ENCODE measurements at places on chromosomes 5 and 9.

DNA sequence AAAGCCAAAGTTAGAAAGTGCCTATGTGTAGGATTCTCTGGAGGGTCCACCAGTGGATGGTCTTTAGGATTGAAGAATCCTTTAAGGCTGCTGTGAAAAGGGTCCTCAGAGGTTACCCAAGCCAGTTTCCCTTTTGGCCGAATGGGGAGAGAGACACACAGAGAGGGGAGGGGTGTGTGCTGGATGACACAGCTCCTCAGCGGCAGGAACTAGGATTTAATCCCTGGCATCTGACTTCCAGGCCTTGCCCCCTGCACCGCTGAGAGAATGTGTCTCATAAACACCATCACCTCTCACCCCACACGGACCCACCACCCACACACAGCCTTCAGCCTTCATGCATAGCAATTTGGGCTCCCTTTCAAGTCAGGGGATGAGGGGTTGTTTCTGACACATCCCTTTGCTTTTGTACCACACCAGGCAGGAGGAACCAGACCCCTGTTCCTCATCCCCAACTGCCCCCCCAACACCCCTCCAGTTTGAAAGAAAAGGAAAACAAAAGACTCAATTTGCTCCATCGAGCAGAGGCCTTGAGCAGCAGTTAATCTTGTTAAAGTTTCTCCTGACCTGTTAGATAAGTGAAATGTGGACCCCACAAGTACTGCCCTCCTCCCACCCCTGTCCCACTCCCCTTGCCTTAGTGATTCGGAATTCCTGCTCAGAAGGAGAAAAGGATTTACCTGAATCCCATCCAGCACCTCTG, 4.0 kb downstream of the PAPPA start:
- no peak for DNase-seq

DNA sequence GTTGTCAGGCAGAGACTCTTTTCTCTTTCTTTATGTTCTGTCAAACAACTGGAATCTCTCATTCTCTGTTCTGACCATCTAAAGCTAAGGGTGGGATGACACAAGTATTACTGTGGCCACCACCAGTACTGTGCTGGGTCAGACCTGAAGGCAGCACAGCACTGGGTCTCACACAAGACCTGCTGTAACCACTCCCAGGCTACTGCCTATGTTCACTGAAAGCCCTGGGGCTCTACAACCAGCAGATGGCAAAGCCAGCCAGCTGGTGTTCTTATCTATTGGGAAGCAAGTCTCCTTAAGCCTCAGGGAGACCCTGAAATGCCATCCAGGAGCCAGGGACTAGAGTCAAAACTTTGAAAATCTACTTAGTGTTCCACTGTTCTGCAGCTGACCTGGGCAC, 189.5 kb downstream of the SLCO4C1 start:
- DNase-seq: no peak

DNA sequence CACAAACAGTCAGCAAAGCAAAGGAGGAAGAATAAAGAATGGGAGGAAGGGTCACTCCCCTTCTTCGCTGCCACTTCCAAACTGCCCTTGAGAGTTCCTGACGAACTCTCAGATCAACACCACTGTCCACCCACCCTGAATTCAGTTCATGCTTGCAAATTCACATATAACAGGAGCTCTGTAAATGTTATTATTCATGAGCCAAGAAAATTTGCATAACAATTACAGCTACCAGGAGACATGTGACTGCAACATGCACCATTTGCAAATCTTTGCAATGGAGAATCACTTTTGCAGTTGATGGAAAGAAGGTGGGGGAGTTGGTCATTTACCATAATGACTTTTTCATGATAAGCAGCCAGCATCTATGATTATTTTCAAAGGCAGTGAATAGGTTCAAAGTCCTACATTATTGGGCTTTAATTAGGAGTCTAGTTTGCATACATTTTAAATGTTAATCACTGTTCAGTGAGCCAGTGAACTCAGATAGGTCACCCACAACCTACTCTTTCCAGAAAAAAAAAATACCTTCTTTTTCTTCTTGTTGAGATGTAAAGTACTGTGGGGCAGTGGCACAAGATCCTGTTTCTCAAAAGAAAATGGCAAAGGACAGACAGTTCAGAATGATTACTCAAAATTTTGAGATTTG, 149.7 kb downstream of the CAAP1 start:
- DNase-seq: no peak

DNA sequence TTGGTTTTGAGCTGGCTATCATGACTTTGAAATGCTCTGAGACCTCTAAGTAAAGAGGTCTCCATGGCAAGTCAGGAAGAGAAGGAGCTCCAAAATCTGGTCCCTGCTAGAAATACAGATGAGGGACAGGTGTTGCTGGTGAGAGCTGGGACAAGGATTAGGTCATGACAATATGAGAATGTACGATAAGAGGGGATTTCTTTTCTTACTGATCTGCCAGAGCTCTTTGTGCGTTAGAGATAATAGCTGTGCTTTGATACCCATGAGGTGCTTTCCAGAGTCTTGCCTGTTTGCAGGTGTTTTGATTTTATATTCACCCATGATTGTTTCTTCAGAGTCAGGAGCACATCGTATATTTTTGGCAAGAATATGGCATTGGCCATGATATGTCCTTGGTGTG, 56.5 kb downstream of the ANKRD33B start:
- DNase-seq: no peak

DNA sequence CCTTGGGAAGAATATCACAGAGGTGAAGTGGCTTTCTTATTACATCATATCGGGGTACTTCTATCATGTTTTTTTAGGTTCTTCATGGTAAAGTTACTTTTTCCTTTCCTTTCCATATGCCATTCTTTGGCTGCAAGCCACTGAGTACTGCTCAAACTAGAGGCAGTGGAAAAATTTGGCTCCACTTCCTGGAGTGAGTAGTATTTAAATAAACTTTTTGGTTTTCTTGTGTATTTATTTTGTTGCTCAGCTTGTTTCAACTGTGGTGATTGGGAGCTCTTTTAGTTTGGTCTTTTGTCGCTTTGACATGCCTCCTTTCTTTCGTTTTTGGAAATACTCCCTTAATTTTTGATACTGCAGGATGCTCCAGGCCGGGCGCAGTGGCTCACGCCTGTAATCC, 69.8 kb downstream of the WDR70 start:
- DNase-seq: no peak

- DNase-seq: no peak
Observed at GRCh38 chr5:112010475-112010874, 253.5 kb upstream of the NREP start.

DNA sequence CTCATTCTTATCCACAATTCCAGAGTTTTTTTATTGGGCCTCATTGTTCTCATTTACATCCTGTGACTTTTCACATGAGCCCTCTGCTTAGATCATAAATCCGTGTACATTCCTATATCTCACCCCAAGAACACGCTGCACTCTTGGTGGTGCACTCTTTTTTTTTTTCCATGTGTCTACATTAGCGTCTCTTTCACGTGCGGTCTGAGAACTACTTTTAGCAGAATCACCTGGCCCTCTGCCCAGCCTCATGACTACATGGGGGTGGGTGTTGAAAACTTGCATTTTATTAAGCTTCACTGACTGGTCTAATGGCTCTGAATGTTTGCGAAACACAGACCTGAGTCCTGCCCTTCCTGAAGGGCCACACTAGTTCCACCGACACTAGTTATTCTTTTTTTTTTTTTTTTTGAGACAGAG, 18.6 kb downstream of the C9orf57 start:
- peak; percentile 8 for DNase-seq

DNA sequence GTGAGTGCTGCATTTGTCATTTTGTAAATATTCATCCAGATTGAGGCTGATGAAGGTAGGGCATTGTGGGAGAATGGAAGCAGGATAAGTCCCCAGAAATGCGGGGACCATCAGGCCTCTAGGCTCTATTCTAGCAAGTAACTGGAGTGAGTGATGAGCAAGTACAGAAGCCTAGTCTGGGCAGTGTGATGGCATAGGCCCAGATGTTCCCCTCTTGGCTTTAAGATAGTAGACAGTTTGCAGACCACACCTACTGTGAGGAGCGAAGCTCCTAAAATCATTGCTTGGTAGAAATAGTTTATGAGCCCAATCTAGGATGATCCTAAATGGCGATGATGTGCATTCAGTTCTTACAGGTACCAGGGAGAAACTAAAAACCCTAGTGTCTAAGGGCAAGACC, 24.3 kb downstream of the NDFIP1 start:
- no peak for DNase-seq

GRCh38 chr5:128527077-128527476, 11.0 kb downstream of the FBN2 start:
- DNase-seq: no peak

DNA sequence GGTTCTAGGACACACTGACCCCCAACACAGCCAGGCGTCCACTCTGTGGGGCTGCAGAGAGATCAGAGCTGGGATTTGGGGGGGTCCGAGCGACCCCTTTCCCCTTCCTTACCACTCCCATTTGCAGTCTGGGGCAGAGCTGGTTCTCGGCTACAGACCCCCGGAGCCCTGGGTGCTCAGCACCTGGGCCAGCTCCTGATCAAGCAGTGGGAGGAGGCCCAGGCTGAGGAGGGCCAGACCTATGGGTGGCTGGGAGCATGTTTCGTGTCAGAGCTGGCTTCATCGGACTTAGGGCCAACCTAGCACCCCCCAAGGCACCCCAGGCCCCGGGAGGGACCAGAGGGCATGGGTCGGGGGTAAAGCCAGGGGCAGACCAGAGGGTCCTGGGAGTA, 7.6 kb downstream of the GRIN1 start:
- DNase-seq: no peak

- DNase-seq: no peak
Observed at GRCh38 chr5:13412040-13412595, 532.4 kb downstream of the DNAH5 start.

DNA sequence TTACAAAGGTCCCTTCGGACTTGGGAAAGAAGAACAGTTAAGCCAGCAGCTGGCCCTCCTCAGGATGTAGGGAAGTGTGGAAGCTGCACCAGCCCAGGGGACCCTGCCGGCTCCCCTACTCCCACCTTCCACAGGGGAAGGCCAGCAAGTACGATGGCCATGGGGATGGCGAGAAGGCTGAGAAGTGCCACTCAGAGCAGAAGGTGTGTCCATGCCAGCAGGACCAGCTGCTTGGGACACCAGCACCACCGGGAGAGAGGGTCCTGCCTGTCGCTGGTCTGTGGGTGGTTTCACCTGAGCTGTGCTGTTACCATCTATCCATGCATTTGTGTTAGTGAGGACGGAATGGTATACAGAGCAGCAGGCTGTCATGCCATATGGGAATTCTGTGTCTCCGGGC, 148.6 kb upstream of the PHYKPL start:
- no peak for DNase-seq

DNA sequence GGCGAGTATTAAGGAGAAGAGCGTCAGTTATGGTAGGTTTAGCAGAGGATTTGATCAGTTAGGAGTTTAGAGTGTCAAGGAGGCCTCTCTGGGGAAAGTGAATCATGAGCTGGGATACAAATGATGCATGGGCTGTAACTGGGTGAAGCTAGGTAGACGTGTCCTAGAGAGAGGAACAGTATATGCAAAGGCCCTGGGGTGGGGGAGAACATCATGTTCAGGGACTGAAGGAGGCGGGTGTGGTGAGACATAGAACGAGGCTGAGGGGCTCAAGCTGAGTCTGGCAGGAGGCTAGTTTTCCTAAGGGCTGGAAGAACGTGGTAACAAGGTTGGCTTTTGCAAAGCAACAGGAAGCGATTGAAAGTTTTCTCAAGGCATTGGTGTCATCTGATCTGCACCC, 10.5 kb downstream of the TMEM268 start:
- no peak for DNase-seq

DNA sequence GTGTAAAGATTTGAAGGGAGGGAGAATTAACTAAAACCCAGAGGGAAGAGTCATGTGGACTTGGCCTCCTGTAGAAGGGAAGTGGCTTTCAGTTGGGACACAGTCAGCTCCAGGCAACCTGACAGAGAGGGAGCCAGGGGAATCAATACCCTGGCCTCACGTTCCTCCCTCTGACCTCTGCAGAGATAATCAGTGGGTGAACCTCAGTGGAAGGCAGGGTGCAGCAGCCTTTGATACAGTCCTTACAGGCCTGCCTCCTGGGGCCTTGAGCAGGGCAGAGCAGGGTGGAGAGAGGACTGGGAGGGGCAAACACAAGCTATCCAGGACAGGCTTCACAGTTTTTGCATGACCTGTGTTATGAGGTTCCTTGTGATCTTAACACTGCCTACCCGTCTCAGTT, 61.9 kb upstream of the GPBP1 start:
- DNase-seq: no peak

- no peak for DNase-seq
Observed at GRCh38 chr5:88474574-88474973, 205.9 kb upstream of the TMEM161B start.

GRCh38 chr9:12965303-12965702, 190.5 kb downstream of the LURAP1L start:
- no peak for DNase-seq

DNA sequence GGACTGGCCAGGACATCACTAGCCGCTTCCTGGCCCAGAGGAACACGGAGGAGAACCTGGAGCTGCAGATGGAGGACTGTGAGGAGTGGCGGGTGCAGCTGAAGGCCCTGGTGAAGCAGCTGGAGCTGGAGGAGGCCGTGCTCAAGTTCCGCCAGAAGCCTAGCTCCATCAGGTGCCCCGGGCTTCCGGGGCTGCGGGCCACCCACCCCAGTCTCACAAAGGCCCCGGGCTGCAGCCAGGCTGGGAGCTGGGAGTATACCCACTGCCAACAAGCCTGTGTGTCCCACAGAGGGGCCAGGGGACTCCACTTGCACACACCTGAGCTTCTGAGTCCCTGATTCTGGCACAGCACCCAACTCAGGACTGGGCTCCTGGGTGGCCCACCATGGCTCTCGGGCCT, 1.7 kb upstream of the RABL6 start:
- no peak for DNase-seq

GRCh38 chr5:153158608-153159007, 331.9 kb upstream of the GRIA1 start:
- DNase-seq: no peak
